ENCODE measurements at places on chromosomes 11 and 22.

GRCh38 chr22:41596776-41597634 is 7.4 kb upstream of the PMM1 start:
- DNase-seq: peak; percentile 53

- DNase-seq: no peak
Measured at GRCh38 chr11:5297721-5298323, 3.9 kb downstream of the OR51B4 start.

GRCh38 chr22:23169043-23169406 is 11.3 kb upstream of the BCR start:
- DNase-seq: peak; percentile 27

DNA sequence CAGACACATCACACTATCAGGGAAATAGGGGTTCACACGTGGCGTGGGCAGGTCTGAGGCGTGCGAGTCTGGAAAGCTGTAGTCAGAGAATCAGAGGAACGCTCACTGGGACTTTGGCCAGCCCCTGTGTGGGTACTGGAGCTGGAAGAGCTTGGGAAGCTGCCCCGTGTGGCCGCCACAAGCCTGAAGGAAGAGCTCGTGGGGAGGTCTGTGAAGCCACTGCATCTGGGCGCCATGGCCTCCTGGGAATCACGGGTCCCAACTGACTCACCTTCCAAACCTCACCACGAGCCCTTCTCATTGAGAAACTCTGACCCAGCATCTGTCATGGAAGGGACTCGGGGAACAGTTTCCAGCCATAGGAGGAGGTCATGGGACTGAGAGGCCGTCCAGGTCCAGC is 5.9 kb upstream of the MRGPRF start:
- DNase-seq: no peak

- DNase-seq: no peak
Measured at GRCh38 chr22:27992294-27993165, 73.5 kb upstream of the PITPNB start.

DNA sequence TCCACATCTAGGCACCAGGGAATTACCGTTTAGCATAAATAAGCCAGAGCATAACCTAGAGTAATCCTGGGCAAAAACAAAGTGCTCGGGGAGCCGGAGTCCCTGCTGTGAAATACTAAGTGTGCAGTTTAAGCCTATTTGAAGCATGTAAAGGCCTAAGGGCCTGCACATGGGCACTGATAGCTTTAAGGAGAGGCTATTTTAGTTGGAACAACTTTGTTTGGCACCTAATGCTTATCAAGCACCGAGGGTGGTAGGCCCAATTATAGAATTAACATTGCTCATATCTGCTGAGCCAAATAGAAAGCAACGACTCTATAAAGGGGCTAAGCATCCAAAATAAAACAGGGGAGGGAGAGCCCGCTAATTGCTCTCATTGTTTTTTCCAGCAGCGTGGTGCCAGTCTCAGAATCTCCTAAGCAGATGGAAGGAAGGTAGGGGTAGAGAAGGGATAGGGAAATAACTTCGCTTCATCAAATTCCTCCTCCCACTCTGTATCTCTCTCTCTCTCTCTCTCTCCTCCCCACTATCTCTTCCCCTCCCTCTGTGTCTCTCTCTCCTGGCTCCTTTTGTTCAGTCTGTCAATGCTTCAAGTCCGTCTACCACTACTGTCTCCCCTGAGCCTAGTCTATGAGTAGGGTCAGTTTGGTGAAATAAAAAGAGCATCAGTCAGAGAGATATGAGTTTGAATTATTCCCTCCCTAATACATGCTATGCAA is 292.8 kb downstream of the NXPE2 start:
- DNase-seq: no peak

GRCh38 chr11:110829873-110830272 is 117.6 kb upstream of the ARHGAP20 start:
- DNase-seq: no peak

DNA sequence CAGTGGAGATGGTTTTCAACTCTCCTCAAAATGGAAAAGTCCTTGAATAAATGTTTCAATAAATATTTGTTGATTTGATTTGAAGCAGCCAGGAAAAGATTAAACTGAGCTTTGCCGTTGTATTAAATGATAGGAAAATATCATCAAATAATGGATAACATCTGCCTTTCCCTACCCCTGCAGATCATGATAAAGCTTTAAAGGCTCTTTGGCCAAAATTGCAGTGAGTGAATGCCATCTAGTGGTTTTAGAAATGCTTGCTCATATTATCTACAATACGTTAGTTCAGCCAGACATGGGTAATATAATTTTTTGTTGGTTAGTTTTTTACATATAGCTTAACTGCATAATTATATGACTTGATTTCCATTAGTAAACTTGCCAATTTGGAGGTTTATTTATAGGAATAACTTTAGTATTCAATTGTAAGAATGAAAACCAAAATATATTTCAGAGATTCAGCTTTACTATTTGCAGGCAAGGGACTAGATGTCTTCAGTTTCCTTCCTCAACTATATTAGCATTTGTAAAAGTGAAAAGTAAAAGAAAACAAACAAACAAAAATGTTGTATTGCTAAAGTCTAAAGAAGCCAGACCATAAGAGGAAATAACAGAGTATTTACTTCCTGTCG is 159.2 kb downstream of the MSANTD4 start:
- DNase-seq: peak; percentile 67

DNA sequence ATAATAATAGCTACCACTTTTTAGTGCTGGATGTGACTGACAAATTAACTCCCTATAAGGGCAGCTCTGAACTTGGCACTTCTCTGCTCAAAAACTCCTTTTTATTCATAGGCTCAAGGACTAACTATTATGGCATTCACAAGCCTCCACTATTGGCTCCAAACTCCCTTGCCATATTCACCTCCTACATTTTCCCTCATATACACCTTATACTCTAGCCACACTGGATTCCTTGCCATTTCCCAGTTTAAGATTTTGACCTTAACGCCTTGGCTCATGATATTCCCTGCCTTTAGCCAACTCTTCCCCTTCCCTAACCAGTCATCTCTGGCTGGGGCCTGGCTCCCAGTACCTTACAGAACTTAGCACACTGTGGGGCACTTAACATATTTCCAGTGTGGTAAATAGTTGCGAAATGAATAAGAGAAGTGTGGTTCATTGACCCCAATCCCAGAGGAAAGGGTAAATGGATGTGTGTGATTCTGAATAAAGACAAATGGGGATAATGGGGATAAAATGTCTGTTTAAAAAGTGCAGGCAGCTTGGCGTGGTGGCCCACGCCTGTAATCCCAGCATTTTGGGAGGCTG is 40.0 kb upstream of the SORL1 start:
- no peak for DNase-seq

DNA sequence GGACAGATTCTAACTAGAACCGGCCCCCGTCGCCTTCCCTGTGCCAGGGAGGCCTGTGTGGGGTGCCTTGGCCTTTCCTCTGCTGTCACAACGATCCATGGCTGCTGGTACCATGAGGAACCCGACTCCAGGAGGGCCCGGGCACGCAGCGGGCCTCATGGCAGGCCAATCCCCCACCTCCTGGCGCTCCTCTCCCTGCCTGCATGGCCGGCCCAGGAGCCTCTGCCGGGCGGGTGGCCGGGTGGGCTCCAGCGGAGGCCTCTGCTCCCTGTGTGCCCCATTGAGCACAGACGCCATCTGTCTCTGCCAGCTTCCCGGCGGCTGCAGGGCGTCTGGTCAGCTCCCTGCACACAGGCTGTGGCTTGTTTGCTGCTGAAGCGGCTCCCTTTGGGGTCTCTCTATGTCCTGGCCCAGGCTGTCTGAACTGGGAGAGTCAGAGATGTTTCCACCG is 86.5 kb downstream of the MYEOV start:
- peak; percentile 75 for DNase-seq

GRCh38 chr11:119157063-119157462 is 8.2 kb downstream of the ABCG4 start:
- DNase-seq: no peak

DNA sequence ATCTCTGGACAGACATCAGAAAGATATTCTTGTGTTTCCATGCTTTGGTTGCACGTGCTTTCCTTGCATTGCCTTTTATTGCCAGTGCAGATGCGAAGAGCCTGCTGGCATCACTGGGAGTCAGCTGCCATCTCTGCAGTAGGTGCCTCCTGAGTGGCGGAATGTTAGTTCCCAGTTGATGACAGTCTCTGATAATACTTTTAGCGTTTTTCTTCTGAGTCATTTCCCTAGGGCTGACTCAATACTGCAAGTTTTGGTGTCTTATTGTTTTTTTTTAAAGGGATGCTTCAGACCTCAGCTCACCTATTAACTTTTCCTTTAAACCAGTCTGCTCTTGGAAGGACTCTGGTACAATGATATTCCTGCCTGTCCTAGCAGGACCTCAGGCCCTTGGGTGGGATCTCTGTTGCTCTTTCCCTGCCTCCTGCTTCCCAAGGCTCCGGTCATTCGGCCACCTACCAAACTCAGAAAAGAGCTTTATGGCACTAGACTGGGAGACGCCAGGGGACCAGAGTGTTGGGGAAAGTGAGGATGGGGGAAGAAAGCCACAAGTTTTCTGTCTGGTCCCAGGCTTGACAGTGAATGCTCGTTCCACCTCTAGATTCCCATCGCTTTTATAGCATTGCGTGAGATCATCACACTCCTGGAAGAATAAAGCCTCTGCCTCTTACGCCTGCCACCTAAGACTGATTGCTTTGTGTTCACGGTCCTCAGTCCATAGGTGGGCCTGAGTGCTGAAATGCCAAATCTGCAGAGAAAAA is 308.7 kb downstream of the DDX10 start:
- no peak for DNase-seq

DNA sequence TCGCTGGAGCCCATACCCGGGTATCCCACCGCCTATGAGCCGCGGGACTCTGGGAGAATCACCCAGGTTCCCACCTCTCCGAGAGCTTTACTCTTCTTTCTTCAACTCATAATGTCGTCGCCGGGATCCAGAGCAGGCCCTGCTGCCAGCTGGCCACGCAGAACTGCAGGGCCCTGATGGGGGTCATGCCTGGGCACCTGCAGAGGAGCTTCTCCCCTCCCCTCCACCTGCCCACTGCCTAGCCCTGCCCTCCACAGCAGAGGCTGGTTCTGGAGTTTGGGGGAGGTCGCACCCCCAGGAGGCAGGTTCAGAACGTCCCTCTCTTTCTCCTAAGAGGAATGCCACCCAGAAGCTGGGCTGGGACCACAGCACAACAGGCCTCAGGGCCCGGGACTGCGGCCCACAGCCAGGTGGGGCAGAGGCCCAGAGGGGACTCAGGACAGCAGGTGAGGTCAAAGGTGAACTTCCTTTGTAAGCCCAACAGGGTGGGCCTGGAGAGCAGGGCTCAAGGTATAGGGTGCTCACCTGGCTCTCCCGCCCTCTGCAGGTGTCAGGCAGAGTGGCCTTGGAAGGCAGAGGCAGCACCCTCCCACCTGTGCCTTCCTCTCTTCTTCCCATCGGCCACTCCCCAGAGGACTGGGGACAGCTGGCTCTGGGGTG is 1.9 kb downstream of the SLC25A45 start:
- DNase-seq: no peak

GRCh38 chr11:70251659-70252321 is 18.7 kb upstream of the PPFIA1 start:
- DNase-seq: no peak

- DNase-seq: no peak
Measured at GRCh38 chr11:111569476-111569875, 29.0 kb downstream of the LAYN start.

GRCh38 chr22:46036558-46037408 is 59.8 kb upstream of the WNT7B start:
- no peak for DNase-seq

DNA sequence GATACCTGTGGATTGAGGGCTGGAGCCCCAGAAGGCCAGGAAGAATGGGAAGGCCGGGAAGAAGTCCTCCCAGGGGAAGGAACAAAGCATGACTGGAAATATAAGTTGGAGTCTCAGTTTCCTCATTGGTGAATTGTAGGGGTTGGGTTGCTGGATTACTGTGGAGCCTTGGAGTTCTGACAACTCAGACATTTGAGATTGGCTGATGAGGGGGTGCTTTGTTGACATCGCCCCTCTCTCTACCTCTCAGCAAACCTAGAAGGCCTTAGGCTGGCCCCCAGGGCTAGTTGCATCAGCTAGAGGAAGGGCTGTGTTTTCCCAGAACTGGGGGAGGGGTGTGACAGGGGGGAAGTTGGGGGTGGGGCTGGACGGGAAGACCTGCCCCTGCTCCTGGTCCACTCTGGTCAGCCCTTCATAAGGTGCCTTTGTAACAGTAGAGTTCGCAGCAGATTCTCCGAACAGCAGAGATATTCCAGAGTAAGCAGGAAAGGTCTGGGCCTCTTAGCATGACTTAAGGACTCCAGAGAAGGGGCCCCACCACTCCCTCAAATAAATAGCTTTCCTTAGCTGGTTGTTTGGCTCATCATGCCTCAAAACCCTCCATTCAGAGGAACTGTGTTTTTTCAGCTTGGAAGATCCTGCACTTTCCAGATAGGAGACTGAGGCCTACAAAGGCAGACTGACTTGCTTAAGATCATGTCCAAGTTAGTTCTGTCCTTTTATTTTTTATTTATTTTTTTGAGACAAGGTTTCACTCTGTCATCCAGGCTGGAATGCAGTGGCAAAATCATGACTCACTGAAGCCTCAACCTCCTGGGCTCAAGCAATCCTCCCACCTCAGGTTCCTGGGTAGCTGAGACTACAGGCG is 12.5 kb upstream of the THRSP start:
- no peak for DNase-seq

GRCh38 chr22:27754247-27754887 is 47.2 kb downstream of the MN1 start:
- DNase-seq: no peak

DNA sequence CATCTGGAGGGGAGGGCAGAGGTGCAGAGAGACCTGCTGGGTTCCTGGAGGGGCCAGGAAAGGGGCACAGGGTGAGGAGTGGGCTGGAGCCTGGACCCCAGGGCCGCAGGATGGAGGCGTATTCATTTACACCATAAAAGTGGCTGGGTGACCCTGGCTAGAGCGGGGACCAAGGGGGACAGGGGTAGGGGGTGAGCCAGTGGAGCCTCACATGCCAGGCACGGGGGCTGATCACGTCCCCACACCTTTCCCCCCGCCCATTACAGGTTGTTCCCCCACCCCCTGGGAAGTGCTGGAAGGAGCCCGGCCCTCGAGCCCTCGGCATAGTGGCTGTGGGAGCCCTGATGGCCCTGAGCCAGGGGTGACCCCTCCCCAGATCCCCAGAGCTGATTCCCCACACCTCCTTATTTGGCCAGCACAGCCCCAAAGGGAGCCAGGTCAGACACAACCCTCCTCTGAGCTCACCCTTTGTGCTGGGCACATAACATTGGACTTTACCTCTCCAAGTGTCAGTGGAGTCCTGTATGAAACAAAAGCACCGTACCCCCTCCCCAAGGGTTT is 781 bp downstream of the TCIRG1 start:
- DNase-seq: no peak

DNA sequence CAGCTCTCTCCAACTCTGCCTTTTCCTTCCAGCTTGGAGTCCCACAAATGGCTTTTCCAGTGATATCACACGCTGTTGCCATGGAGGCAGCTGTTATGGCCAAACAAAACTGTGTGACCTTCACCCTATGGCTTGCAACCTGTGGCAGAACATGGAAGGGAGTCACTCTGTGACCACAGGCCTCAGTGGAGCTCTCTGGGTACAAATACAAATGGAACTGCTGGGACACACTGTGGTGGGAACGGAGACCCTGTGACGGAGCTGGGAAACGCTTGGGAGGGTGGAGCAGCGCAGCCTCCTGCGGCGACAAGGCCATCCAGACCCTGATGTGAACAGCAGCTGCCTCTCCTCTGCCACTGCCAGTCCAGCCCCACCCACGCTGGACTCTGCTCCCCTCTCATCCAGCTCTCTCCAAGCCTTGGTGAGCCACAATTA is 162.5 kb downstream of the ETS1 start:
- DNase-seq: no peak

GRCh38 chr22:18108187-18108586 is 2.4 kb upstream of the TUBA8 start:
- no peak for DNase-seq

- DNase-seq: no peak
Measured at GRCh38 chr11:63998558-63999348, 12.5 kb downstream of the OTUB1 start.

- DNase-seq: no peak
Measured at GRCh38 chr22:28923826-28924732, 40.7 kb downstream of the ZNRF3 start.

Measured in NCI-H524 (cell line).